ENCODE measurements at places on chromosomes 11 and 22. TPM values are rescaled to one million over a fixed set of nuclear protein-coding genes. Genes with fewer than 3 reads are reported as not detected.

DNA sequence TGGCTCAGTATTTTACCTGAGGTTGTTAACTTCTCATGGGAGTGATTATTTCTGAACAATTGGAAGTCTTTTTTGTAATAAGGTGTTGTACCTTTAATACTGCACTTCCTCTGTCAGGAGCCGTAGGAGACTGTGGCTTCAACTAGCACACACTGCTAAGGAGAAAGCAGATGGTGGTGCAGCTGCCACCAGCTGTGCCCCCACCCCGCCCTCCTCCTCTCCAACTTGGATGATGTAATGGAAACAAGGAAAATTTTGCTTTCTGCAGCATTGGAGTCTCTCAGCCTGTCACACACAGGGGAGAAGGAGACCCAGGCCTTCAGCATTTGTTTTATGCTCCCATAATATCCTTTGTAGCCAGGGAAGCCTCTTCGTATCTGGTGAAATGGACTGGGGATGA lies 91.2 kb downstream of the TEAD1 start:
- H3K27ac ChIP-seq, result no peak overlapping the region
- H3K4me3 ChIP-seq, result no peak overlapping the region
- DNase-seq, result peak; percentile 11

Gene AGBL2
- total RNA-seq, result 14.3 TPM

Gene MFRP
- not detected for total RNA-seq

DNA sequence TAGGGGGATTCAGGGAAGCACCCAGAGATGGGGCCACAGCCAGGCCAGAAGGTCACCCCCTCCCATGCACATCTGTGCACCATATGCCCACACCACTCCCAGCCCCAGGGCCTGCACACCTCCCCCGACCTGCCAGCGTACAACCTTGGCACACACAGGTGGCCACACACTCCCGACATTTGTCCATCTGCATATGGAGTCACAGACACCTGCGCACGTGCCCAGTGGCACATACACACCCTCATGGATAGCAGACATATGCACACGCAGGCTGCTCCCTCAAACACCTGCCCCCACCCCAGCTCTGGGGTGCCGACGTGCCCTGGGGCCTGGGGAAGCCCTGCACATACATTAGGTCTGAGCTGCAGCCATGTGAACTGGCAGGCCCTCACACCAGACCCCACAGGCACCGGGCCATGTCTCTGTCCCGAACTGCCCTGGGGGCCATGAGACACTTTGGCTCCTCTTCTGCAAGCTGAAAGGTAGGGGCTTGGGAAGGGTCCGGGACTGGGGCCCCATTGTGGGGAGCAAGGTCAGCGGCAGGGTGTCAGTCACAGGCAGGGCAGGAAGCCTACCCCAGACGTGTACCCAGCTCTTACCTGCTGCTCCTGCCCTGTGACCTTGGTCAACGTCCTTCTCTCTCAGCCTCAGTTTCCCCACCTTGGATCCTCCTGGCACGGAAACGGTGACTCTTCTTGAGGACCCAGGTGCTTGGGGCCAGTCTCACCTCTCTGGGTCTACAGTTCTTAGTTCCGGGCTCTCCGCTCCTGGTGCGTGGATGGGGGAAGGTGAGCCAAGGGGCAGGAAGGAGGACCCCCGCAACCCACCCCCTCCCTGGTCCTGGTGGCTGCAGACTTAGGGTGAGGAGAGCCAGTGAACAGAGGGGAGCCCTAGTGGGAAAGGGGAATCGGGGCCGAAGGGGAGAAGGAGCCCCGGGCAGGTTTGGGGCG lies 579 bp upstream of the CABP7 start:
- H3K36me3 ChIP-seq, result no peaks in the 10 kb centered on the region
- no peak overlapping the region for H3K4me3 ChIP-seq
- H3K27ac ChIP-seq, result no peak overlapping the region
- DNase-seq, result no peak
- H3K27me3 ChIP-seq, result no peaks in the 10 kb centered on the region

Gene OR5A1
- total RNA-seq, result 0.07 TPM

DNA sequence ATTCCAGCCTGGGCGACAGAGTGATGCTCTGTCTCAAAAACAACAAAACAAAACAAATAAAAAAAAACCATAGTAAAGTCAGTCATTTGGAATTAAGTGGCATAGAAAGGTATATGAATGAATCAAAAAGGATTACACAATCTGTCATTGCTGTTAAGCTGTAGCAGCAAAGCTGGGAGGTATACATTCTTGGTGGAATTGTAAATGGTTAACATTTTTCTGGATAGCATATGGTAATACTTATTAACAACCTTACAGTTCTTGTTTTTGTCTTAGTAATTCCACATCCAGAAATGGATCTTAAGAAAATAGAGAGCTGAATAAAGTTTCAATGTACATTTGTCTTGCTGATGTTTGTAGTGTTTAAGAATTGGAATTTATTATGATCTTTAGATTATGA lies 30.0 kb downstream of the DDX10 start:
- no peak overlapping the region for H3K4me3 ChIP-seq
- no peaks in the 10 kb centered on the region for H3K27me3 ChIP-seq
- DNase-seq, result no peak
- H3K27ac ChIP-seq, result no peak overlapping the region

DNA sequence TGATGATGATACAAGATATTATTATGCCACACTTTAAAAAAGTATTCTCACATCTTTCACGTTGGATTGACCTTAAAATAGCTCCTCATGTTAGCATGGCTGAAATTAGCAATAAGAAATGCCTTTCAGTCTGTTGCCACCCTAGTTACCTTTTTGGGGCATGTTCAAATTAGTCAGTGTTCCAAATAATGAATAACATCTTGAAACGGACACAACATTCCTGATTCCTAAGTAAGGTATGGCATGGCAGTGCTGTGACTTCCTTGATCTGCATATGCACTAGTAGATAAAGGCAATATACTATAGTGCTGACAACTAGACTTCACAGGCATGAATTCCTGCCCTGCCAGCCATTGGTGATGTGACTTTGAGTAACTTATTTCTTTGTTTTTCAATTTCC lies 914.5 kb downstream of the METTL15 start:
- no peaks in the 10 kb centered on the region for H3K4me1 ChIP-seq
- DNase-seq, result no peak
- no peaks in the 10 kb centered on the region for H3K27me3 ChIP-seq
- H3K4me3 ChIP-seq, result no peak overlapping the region
- no peak overlapping the region for H3K27ac ChIP-seq

Gene SPON1
- total RNA-seq, result not detected

Gene PRRG4
- 0.11 TPM for total RNA-seq

DNA sequence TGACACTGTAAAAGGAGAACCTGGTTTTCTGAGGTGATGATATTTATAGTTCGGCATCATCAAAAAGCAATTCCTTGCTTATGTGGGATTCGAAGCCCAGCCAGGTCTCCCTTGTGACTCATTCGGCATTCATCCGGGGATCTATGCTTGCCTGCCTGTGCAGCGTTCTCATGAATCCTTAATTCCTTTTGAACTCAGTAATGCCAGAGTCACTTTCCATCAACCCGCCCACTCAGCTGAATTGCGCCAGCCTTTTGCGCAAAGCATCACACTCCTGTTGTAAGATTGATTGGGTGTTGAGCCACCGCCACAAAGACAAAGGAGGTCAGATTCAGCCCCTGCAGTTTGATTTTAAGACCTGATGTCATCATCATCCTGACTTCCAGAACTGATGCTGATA lies 128.6 kb downstream of the SLC17A6 start:
- no peak overlapping the region for H3K4me3 ChIP-seq
- no peak for DNase-seq
- H3K36me3 ChIP-seq, result no peaks in the 10 kb centered on the region
- H3K27me3 ChIP-seq, result no peaks in the 10 kb centered on the region
- H3K27ac ChIP-seq, result no peak overlapping the region

GRCh38 chr22:44119669-44120313 lies 60.9 kb upstream of the PARVG start:
- H3K4me1 ChIP-seq, result peaks cover 7% of the 10 kb centered on the region
- H3K27ac ChIP-seq, result no peak overlapping the region
- H3K4me3 ChIP-seq, result no peak overlapping the region
- no peaks in the 10 kb centered on the region for H3K36me3 ChIP-seq

- H3K27ac ChIP-seq, result no peak overlapping the region
- H3K36me3 ChIP-seq, result 0 out of 2 replicates have a peak, but pooled peaks cover 6% of the 10 kb centered on the region
- H3K4me3 ChIP-seq, result no peak overlapping the region
- H3K27me3 ChIP-seq, result no peaks in the 10 kb centered on the region
- no peaks in the 10 kb centered on the region for H3K4me1 ChIP-seq
- DNase-seq, result no peak
Measured at GRCh38 chr11:10488934-10489691, 34.0 kb downstream of the AMPD3 start.

Gene AQP11
- total RNA-seq, result 1.9 TPM

Gene CNIH2
- total RNA-seq, result 0.34 TPM

Gene KCNJ5
- total RNA-seq, result not detected

Gene CYP2D6
- total RNA-seq, result 2.9 TPM

- H3K36me3 ChIP-seq, result no peaks in the 10 kb centered on the region
- no peak overlapping the region for H3K4me3 ChIP-seq
- DNase-seq, result no peak
- H3K27ac ChIP-seq, result no peak overlapping the region
- no peaks in the 10 kb centered on the region for H3K4me1 ChIP-seq
Measured at GRCh38 chr11:134905928-134906327, 493.9 kb upstream of the B3GAT1 start.

Measured in Karpas-422 (cell line).